WTC11 (cell line): ENCODE measurements at places on chromosomes 6 and 20. TPM values are rescaled to one million over a fixed set of nuclear protein-coding genes. Genes with fewer than 3 reads are reported as not detected.

Gene HLA-DPB1
- 18.0 to 23.9 TPM (median 21.3 TPM) in 3 replicates for total RNA-seq

Gene TUBE1
- total RNA-seq = 15.7 to 17.4 TPM (median 16.9 TPM) in 3 replicates

Gene TBXT
- 0.15 to 0.50 TPM (median 0.21 TPM) in 3 replicates for total RNA-seq

Gene CPNE5
- total RNA-seq = 0.44 to 0.71 TPM (median 0.48 TPM) in 3 replicates

Gene RAB32
- 3.9 to 5.1 TPM (median 4.5 TPM) in 3 replicates for total RNA-seq

Gene VSTM2L
- total RNA-seq = 1.7 to 2.1 TPM (median 1.9 TPM) in 3 replicates

Gene ANKEF1
- total RNA-seq = 7.1 to 10.3 TPM (median 10.3 TPM) in 3 replicates

Gene LCA5
- total RNA-seq = 3.6 to 4.2 TPM (median 3.8 TPM) in 3 replicates

DNA sequence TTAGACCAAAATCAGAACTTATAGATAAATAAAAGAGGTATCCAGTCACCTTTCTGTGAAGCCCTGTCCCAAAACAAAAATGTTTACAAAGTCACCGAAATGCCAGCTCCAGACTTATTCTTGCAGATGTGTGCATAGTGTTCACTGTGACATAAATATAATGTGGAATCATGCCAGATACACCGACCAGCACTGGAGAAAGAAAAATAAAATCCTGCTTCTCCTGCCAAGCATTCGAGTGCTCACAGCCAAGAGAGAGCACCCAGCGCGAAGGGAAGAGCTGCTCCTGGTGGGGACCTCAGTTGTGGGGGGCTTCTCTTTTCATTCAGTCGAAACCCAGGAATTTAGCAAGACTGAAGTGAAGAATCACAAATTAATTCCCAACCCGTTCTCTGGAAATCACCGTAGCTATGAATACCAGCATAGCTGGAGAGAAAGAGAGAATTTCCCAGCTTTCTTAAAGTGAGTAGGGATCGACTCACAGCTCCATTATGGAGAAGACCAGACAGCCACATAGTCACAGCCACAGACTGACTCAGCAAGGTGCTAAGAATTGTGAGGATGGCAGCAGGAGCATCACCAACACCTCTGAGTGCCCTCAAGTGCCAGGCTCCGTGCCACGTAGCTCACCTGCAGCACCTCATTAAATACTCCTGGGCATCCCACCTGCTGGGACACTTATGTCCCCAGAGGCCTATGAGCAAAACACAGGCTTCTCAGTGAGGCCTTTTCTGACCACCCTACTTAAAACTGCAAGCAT, 33.2 kb downstream of the BFSP1 start:
- H3K36me3 ChIP-seq = no peaks in the 10 kb centered on the region
- DNase-seq = no peak
- no peak overlapping the region for H3K4me3 ChIP-seq
